Left lobe of liver (tissue), 2 donors: ENCODE measurements at places on chromosomes 16 and 17.

DNA sequence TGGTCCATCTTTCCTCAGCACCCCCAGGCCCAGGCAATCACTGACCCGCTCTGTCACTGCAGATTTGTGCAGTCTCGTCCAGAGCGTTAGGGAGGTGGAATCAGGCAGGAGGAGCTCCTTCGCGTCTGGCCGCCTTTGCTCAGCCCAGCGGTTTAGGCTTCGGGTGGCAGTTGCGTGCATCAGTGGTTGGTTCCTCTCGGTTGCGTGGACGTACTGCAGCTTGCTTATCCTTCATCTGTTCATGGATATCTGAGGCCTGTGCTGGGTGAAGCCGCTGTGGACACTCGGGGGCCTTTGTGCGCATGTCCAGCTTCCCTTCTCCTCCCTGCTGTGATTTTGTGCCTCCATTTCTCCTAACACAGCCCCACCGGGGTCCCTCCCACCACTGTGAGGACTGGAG is 4.7 kb upstream of the P2RX1 start:
- DNase-seq, result no peak

GRCh38 chr16:28175715-28176114 is 36.0 kb downstream of the XPO6 start:
- DNase-seq, result no peak

GRCh38 chr16:70689035-70689969 is 3.4 kb upstream of the MTSS2 start:
- DNase-seq, result no peak

DNA sequence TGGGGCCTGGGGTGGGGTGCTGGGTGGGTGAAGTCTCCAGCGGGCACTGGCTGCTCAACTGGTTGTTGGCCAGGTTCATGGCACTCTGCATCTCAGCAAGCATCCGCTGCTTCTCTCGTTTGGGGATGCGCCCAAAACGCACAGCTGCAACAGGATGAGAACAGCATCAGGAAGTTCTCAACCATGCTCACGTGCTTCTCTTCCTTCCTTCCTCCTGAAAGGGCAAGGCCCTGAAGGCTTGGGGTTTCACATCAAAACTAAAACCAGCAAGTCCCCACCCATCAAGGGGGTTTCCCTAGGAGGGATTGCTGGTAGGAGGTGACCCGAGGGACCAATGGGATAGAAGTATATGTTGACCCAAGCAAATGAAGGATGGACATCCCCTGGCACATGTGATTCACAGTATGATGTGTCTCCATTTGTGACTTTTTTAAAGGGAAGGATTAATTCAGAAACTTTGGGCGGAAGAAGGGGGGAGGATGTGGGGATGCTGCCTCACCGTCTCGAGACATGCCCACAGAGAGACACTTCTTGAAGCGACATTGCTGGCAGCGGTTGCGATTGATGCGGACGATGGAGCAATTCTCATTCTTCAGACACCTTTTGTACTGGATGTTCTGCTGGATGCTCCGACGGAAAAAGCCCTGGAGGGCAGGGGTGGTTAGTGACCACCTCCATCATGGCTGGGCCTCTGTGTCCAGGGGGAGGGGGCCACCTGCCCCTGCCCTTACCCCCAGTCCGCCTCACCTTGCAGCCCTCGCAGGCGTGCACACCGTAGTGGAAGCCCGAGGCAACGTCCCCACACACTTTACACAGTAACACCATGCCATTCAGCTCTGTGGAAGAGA is 4.2 kb downstream of the NR1D1 start:
- DNase-seq, result no peak

GRCh38 chr16:86969716-86970115 is 347.5 kb downstream of the C16orf95 start:
- DNase-seq, result no peak

DNA sequence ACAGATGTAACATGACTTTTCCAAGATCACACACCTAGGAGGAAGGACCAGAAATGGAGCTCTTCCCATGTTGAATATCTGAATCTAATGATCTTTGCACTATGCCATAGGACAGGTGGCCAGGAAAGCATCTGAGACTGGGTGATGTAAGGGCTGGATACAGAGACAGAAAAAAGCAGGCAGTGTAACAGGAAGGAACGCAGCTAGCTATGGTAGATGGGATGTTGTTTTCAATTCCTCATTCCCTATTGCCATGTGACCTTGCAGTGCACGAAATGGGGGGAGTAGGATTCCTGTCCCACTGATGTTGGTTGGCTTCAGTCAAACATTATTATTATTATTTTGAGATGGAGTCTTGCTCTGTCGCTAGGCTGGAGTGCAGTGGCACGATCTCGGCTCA is 3.7 kb upstream of the NPIPB15 start:
- no peak for DNase-seq

DNA sequence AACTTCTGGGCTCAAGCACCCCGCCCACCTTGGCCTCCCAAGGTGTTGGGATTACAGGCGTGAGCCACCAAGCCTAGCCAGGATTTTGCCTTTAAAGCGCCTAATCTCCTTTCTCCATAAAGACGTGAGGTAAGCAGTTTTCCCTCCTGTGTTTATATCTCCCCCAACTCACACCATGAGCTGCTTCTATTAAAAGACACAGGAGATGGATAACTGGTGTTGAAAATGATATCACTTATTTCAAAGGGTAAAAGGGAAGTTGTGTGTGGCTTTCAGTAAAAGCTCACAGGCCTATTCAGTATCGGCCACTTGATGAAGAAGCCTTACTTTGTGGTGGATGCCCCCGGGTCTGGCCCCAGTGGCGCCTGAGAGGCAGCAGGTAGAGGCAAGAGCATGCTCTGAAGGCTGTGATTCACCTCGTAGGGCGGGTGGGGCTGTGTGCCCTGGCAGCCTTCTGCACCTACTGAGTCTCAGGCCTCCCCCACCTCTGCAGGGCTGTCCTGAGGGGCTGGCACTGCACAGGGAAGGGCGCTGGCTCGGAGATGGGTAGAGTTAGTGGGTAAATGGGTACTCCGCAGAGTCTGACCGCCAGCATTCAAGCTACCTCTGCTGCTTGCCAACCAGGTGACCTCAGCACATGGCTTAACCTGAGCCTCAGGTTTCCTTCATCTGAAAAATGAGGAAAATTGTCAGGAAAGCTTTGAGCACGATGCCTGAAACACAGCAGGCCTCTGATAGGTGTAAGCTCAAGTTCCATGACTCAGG is 146.8 kb downstream of the CLEC16A start:
- no peak for DNase-seq

GRCh38 chr16:30658731-30659506 is 688 bp downstream of the FBRS start:
- DNase-seq, result peak; percentile 82

GRCh38 chr16:84485255-84486010 is 19.0 kb downstream of the MEAK7 start:
- DNase-seq, result peak; percentile 27

- no peak for DNase-seq
Observed at GRCh38 chr17:8741366-8741765, 3.3 kb downstream of the CCDC42 start.

GRCh38 chr17:48597528-48597777 is 3.9 kb upstream of the HOXB5 start:
- no peak for DNase-seq

DNA sequence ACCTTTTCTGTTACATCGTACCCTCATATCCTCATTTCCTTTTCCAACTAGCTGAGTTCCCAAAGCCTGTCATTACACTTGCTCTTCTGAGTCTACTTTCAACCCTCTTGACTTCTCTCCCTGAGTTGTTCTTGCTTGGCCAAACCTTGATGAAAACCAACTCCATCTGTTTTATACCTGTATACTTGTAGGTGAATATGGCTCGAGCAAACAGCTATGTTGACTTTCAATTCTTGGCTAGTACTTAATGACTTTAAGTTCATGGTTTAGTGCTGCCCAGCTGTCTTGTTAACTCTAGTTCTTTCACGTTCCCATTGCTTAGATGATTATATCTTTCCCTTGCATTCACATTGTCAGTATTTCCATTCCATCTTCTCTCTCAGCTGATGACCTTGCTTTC is 14.8 kb downstream of the TANC2 start:
- DNase-seq, result no peak

DNA sequence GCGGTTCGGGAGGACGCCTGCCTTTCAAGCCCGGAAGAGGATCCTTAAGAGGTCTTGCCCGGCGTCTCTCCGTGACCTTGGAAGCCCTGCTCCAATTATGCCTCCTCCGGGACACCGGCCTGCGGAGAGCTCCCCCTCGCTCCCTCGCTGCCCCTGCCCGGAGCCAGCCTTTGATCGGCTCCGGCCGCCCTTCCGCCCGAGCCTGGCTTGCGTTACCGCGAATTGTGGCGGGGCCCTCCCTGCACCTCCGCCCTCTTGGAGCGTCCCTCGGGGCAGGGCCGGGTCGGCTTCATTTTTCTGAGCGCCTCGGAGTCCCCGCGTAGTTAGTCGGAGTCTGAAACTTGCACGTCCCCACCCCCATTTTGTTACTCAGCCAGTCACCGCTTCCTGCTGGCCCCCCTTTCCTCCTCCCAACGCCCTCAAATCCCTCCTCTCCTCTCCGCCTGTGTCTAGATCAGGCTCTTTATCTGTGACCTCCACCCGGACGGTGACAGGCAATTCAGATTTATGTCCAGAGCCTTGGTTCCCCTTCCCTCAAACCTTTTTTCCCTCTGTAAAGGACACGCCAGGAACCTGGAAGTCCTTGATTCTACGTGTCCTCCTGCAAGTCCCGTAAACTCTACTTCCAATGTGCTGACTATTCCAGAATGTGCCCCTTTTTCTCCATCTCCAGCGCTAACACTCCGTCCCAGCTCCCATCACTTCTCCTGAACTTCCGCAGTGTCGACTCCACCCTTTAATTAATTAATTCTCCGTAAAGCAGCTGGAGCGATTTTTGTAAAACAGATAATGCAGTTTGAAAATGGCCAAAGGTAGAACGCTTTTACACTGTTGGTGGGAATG is 569 bp upstream of the RABEP2 start:
- peak; percentile 72 for DNase-seq

DNA sequence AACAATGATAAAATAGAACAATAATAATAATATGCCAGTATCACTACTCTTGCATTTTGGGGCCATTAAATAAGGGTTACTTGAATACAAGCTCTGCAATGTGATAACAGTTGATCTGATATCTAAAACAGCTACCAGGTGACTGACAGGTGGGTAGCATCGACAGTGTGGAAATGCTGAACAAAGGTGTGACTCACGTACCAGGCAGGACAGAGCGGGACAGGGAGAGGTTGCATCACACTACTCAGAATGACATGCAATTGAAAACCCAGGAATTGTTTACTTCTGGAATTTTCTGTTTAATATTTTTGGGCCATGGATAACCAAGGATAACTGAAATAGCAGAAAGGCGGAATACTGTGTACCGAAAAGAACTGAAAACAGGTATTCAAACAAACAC is 15.8 kb upstream of the ZNF19 start:
- no peak for DNase-seq

DNA sequence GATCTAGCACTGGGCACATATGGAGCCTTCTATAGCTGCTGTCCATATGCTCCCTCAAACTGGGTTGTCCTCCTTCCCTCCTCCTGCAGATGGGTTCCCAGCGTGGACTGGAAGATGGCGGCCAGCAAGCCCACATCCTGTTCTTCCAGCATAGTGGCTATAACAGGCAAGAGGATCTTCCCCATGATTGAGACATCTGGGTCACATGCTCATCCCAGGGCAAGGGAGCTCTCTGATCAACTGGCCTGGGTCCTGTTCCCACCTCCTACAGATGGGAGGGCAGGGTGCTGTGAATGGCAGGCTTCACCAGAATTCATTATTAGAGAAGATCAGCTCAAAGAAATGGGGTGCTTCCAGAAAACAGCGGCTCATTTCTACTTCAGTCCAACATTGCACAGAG is 210.2 kb downstream of the PARN start:
- peak; percentile 55 for DNase-seq

DNA sequence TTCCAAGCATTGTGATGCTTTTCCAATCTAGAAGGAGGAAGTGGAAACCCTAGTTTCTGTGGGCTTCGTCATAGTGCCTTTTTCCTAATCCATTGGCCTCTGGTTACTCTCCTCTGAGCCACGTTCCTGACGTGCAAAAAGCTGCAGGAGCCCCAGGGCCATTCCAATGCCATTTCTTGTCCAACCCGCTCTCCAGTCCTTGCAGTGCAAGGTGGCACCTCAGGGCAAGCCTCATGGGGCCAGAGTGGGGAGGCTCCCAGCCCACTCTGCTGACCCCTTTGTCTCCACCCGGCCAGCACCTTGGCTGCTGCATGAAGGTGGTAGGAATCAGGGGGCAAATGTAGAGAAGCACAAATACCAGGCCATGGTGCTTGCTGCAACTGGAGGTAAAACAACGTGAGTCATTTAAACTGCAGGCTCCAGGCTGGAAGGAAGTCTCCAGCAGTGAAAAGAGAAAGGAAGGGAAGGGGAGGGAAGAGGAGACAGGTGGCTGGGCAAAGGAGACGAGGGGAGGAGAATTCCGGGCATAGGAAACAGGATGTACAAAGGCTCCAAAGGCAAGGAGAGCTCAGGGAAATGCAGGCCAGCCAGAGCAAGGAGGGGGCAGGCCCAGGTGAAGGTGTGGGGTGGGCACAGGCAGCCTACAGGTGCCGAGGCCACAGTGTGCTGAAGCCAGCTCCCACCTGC is 168.2 kb upstream of the TNRC6C start:
- DNase-seq, result no peak

GRCh38 chr16:8621222-8621571 is 301 bp upstream of the METTL22 start:
- DNase-seq, result no peak

- DNase-seq, result no peak
Observed at GRCh38 chr16:23640615-23640930, 537 bp downstream of the PALB2 start.

DNA sequence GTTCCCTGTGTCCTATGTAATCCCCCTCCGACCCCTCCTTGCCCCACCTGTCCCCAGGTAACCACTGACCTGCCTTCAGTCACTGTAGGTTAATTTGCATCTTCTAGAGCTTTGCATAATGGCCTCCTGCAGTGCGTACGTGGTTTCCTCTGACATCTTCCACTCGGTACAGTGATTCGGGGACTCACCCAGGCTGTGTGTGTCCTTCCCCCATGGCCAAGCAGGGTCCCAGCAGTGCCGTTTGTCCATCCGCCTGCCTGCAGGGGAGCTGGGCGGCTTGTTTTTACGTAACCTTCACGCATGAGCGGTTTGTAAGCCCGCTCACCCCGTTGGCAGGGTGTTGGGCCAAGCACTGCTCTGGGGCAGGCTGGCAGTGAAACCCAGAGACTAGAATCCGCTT is 7.9 kb downstream of the MAPK8IP3 start:
- no peak for DNase-seq

- no peak for DNase-seq
Observed at GRCh38 chr16:55576384-55576783, 9.9 kb downstream of the CAPNS2 start.

DNA sequence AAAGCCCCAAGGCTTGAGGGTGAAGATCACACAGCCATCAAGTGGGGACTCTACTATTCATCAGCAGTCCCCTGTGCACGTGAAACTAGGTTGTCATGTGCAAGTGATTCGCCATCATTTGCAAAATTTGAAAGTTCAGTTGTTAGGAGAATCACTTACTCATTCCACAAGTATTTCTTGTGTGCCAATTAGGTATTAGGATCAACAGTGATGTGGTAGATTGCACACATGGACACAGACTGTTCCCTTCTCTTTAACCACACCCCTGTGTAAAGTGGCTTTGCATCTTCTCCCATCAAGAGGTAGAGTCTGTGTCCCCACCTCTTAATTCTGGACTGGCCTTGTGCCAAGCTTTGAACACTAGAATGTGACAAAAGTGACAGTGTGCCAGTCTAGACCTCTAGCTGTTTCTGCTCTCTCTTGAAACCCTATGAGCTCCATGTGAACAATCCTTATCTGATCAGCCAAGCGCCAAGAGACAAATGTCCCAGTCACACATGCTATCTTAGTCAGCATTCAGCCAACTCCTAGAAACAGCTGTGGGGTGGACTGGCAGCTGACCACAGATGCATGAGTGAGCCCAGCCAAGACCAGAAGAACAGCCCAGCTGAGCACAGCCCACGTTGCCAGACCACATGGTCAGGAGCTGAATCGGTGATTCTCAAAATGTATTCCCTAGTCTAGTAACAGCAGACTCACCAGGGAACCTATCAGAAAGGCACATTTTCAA is 31.5 kb upstream of the SHISA9 start:
- DNase-seq, result no peak
